GM12878 (cell line): ENCODE measurements at places on chromosomes 1 and 21.

GRCh38 chr1:47618222-47618720 is 180.4 kb downstream of the FOXD2 start:
- DNase-seq: no peak

DNA sequence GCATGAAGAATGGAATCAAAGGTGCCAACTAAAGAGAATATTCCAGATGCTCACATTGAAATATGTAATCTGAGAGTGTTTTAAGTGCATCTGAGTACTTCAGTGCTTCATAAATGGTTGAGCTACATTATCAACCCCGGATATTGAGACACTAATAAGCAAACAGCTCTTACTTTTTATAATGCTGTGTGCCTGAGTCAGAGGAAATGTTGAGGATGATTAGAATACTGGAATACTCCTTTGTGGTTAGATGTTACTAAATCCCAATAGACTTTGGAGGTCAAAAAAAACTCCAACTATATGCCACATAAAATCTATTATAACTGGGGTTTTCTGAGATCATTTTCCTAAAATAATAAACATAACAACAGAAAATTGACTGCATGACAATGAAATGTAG is 12.5 kb upstream of the KCNA3 start:
- DNase-seq: no peak

GRCh38 chr1:160376525-160377131 is 9.8 kb downstream of the NHLH1 start:
- peak; percentile 36 for DNase-seq

GRCh38 chr1:218517459-218517858 is 172.3 kb downstream of the TGFB2 start:
- no peak for DNase-seq

GRCh38 chr1:101920577-101920976 is 76.1 kb downstream of the OLFM3 start:
- DNase-seq: no peak
